ENCODE measurements at places on chromosomes 2 and 18. TPM values are rescaled to one million over a fixed set of nuclear protein-coding genes. Genes with fewer than 3 reads are reported as not detected.

DNA sequence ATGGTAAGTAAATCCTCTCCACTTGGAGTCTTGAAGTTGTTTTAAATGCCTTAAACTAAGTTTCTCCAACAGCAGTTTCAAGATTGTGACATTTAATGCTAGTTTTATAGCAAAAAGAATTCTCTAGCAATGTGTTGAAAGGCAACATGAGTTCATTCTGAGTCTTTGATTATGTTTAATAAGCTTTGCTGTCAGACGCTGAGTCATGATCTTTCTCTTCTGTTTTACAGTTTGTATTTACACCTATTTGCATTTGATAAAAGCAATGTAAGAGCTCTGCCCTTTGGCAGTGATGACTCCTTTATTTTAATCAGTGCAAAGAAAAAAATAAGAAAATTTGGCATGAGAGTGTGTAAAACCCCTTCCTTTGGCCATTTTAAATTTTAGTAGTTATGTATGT, 497.7 kb downstream of the STK39 start:
- no peak for DNase-seq
- no peak overlapping the region for H3K4me3 ChIP-seq
- H3K27ac ChIP-seq = no peak overlapping the region
- H3K4me1 ChIP-seq = no peaks in the 10 kb centered on the region
- no peaks in the 10 kb centered on the region for H3K36me3 ChIP-seq

DNA sequence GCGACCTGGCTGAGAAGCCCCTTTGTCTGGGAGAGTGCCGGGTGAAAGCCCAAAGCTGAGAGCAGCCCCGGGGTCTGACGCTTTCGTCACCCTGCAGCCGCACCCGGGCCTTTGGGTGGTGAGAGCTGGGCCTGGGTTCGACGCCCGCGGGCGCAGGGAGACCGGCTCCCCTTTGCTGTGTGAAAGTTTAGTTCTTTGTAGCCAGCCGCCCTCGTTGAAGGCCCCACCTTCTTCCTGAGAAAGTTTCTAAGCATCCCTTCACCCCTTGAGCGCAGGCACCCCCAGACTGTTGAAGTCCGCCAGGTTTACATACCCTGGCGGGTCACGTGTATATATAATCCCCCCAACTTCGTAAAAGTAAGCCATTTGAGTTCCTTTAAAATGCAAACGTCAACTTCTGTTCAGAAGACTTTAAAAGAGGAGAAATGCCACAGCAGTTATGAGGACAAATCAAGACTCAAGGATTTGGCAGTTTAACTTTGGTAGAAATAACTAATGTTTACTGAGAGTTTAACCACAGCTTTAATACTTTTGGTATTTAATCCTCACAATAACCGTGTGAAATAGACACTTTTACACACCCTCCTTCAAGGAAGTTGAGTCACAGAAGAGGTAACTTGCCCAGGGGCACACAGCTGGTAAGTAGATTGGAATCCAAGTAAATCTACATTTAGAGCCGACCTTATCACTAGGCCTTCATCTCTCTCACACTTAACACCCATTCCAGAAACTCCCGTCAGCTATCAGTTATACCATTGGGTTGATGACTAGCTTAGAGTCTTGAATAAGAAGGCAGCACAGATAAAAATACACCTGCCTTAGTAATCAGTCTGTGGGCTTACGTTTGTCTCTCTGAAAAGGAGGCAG, 1.1 kb upstream of the MBOAT2 start:
- DNase-seq = peak; percentile 88
- peaks cover 30% of the 10 kb centered on the region for H3K4me1 ChIP-seq
- H3K27me3 ChIP-seq = no peaks in the 10 kb centered on the region
- peak overlapping the region; percentile 78 for H3K4me3 ChIP-seq
- no peaks in the 10 kb centered on the region for H3K36me3 ChIP-seq
- H3K27ac ChIP-seq = peak overlapping the region; percentile 72

DNA sequence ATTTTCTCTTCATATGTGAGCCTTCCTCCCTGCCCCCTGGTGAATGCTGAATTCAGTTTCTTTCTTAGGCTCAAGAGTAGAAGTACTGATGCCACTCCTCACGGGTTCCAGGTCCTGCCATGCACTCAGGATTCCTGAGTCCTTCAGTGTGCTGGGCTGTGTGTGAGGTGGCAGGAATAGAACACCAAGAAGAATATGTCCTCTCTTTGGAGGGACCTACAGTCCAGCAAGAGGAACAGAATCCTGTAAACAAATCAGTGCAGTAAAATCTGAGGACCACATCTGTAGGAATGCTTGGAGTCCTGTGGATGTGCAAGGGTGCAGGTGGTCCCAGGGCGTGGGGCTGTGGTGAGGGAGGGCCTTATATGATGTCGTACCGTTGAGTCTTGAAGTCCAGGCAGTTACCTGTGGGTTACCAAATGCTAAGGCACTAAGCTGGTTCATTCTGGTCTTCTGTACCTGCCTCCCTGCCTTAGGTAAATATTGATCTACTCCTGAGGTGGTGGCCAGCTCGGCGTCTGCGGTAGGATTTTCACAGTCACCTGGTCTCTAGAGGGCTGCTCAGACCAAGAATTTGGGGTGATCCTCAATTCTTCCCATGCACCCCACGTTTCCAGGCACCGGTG, 5.5 kb downstream of the ASAP2 start:
- no peak overlapping the region for H3K4me3 ChIP-seq
- DNase-seq = no peak
- H3K27ac ChIP-seq = peak overlapping the region; percentile 63
- peaks cover 14% of the 10 kb centered on the region for H3K36me3 ChIP-seq
- H3K27me3 ChIP-seq = no peaks in the 10 kb centered on the region

GRCh38 chr2:188966728-188967440, 7.3 kb upstream of the COL3A1 start:
- peaks cover 23% of the 10 kb centered on the region for H3K4me1 ChIP-seq
- no peaks in the 10 kb centered on the region for H3K36me3 ChIP-seq
- no peak overlapping the region for H3K4me3 ChIP-seq
- DNase-seq = no peak
- no peaks in the 10 kb centered on the region for H3K27me3 ChIP-seq

Gene HOXD9
- total RNA-seq = 0.36 TPM

Gene DAW1
- total RNA-seq = not detected

Gene KCNS3
- total RNA-seq = 2.7 TPM

- no peak for DNase-seq
- H3K27ac ChIP-seq = no peak overlapping the region
- no peaks in the 10 kb centered on the region for H3K4me1 ChIP-seq
- H3K4me3 ChIP-seq = no peak overlapping the region
Observed at GRCh38 chr18:23442958-23443357, 10.1 kb upstream of the RIOK3 start.

Gene TGOLN2
- total RNA-seq = 124 TPM

DNA sequence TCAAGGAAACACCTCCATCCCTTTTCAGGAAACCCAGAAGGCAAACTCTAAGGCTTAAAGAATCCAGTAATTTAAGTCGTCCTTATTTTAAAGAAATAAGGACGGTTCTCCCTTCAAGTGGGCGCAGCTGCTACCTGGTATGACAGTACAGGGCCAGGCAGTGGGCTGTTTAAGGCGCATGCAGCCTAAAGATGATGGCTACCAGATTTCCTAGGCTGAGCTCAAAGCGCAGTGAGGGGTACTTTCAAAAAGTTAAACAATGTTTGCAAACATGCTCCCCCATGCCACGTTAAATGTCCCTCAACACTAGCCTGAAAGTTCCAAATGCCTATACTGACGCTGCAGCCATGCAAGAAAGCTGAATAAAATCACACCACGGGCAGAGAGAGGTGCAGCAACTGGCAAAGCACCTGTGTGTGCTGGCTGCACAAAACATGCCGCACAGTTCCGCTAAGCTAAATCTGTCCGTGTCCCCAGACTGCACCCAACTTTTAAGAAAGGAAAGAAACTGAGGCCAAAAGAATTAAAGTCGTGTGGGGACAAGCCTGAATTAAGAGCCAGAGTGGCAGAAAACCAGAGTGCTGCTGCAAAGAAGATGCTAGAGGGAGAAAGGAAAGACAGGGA, 583 bp downstream of the HIBCH start:
- peaks cover 22% of the 10 kb centered on the region for H3K4me1 ChIP-seq
- no peaks in the 10 kb centered on the region for H3K27me3 ChIP-seq
- H3K27ac ChIP-seq = peak overlapping the region; percentile 59

DNA sequence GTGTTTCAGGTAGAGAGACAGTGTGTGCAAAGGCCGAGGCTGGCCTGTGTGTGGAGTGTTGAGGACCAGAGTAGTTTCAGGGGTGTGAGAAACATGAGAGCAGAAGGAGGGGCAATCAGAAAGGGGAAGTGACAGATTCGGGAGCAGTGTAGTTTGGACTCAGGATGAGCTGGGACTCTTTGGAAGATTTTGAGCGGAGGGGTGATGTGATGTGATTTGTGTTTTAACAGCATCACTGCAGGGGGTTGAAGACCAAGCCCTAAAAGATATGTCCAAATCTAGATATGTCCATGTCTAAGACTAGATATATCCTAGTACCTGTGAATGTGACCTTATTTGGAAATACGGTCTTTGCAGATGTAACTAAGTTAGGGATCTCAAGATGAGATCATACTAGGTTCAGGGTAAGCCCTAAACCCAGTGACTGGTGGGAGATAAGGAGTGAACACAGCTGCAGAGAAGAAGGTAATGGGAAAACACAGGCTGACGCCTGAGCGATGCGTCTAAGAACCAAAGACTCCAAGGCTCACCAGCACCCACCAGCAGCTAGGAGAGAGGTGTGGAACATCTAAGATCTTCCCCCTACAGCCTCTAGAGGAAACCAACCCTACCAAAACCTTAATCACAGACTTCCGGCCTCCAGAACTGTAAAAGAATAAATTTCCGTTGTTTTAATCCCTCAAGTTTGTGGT, 38.5 kb upstream of the MYO3B start:
- H3K4me3 ChIP-seq = no peak overlapping the region
- no peaks in the 10 kb centered on the region for H3K36me3 ChIP-seq
- no peak for DNase-seq
- H3K27ac ChIP-seq = no peak overlapping the region

Gene ALLC
- total RNA-seq = not detected

- DNase-seq = peak; percentile 29
- H3K36me3 ChIP-seq = no peaks in the 10 kb centered on the region
- H3K27me3 ChIP-seq = no peaks in the 10 kb centered on the region
- H3K4me1 ChIP-seq = no peaks in the 10 kb centered on the region
- H3K27ac ChIP-seq = no peak overlapping the region
- H3K4me3 ChIP-seq = no peak overlapping the region
Observed at GRCh38 chr2:211516537-211516936, 960.1 kb downstream of the CPS1 start.

Gene CPLX4
- total RNA-seq = not detected

Gene G6PC2
- not detected for total RNA-seq

DNA sequence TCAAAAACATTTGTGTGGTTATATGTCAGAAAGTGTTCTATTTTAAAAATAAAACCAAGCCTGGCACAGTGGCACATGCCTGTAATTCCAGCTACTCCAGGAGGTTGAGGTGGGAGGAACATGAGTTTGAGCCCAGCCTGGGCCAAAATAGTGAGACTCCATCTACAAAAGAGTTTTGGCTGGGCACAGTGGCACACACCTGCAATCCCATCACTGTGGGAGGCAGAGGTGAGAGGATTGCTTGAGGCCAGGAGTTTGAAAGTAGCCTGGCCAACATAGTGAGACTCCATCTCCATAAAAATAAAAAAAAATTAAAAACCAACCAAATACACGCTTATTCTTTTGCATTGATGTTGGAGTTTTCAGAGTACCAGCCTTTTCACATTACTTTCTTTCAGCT, 9.6 kb downstream of the ANKRD12 start:
- H3K27me3 ChIP-seq = no peaks in the 10 kb centered on the region
- peaks cover 27% of the 10 kb centered on the region for H3K4me1 ChIP-seq
- H3K27ac ChIP-seq = peak overlapping the region; percentile 47
- H3K4me3 ChIP-seq = no peak overlapping the region
- no peak for DNase-seq

GRCh38 chr2:101766871-101767739, 69.6 kb downstream of the MAP4K4 start:
- H3K27ac ChIP-seq = peak overlapping the region; percentile 84
- DNase-seq = peak; percentile 83
- peak overlapping the region; percentile 49 for H3K4me3 ChIP-seq
- H3K27me3 ChIP-seq = no peaks in the 10 kb centered on the region
- H3K4me1 ChIP-seq = peaks cover 80% of the 10 kb centered on the region
